Transverse colon (tissue), 4 donors: ENCODE measurements at places on chromosomes 7 and 10. TPM values are rescaled to one million over a fixed set of nuclear protein-coding genes. Genes with fewer than 3 reads are reported as not detected.

- H3K36me3 ChIP-seq: no peaks in the 10 kb centered on the region
- DNase-seq: no peak
- H3K4me3 ChIP-seq: no peak overlapping the region
- no peaks in the 10 kb centered on the region for H3K27me3 ChIP-seq
- H3K27ac ChIP-seq: no peak overlapping the region
Observed at GRCh38 chr7:42123716-42124115, 113.3 kb downstream of the GLI3 start.

DNA sequence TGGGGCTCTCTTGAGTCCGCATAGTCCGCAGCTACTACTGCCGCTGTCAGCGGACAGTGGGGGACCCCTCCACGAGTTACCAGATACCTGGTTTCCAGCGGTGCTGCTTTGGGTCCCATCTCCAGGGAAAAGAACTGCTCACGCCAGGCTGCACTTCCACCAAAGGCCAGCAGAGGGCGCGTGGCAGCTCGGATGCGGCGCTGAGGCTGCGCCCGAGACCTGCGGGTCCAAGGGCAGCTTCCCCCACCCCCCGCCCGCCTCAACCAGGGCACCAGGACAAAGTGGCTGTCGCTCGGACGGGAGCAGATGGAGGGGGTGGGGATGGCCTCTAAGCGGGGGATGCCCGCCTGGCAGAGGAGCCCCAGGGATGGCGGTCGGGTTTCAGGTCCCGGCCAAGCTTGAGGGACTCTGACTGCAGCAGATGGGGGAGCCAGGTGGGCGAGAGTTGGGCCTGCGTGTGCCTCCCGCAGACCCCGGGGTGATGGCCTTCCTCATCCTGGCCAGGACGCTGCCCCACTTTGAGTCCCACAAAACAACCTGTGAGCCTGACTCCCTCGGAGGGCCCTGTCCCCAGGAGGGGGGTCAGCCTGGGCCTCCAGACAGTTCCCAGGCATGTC is 23.8 kb upstream of the ZNF735 start:
- H3K4me3 ChIP-seq: no peak overlapping the region
- H3K27me3 ChIP-seq: peaks cover 15% of the 10 kb centered on the region
- H3K36me3 ChIP-seq: no peaks in the 10 kb centered on the region
- H3K4me1 ChIP-seq: no peaks in the 10 kb centered on the region
- no peak overlapping the region for H3K27ac ChIP-seq

DNA sequence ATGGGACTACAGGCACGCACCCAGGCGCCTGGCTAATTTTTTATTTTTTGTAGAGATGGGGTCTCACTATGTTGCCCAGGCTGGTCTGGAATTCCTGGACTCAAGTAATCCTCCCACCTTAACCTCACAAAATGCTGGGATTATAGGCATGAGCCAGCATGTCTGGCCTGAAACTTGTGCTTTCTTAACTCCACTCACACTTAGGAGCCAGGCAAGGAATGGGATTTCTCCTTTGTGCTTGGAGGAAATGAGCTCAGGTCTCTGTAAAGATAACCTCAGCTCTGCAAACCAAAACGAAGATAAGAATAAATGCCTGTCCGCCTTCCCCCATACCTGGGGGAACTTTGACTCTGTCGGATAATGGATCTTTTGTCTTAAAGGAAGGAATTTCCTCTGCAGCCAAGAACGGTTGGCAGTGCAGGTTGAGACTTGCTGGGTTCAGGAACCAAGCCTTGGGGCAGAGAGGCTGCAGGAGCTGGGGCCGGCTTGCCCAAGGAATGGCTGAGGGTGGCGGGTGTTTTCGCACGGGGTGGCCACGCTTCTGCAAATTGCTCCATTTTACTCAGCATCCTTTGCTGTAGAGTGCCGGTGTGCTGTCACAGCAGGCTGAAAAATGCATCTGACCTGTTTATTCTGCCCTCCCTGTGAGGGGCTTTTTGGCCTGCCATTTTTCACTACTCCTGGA is 174.2 kb downstream of the KIAA1217 start:
- peak; percentile 22 for DNase-seq
- H3K27ac ChIP-seq: peak overlapping the region; percentile 73
- no peak overlapping the region for H3K4me3 ChIP-seq
- H3K36me3 ChIP-seq: no peaks in the 10 kb centered on the region
- peaks cover 19% of the 10 kb centered on the region for H3K4me1 ChIP-seq

- no peaks in the 10 kb centered on the region for H3K4me1 ChIP-seq
- no peak overlapping the region for H3K27ac ChIP-seq
- no peaks in the 10 kb centered on the region for H3K27me3 ChIP-seq
Observed at GRCh38 chr7:91379236-91379635, 115.0 kb downstream of the FZD1 start.

DNA sequence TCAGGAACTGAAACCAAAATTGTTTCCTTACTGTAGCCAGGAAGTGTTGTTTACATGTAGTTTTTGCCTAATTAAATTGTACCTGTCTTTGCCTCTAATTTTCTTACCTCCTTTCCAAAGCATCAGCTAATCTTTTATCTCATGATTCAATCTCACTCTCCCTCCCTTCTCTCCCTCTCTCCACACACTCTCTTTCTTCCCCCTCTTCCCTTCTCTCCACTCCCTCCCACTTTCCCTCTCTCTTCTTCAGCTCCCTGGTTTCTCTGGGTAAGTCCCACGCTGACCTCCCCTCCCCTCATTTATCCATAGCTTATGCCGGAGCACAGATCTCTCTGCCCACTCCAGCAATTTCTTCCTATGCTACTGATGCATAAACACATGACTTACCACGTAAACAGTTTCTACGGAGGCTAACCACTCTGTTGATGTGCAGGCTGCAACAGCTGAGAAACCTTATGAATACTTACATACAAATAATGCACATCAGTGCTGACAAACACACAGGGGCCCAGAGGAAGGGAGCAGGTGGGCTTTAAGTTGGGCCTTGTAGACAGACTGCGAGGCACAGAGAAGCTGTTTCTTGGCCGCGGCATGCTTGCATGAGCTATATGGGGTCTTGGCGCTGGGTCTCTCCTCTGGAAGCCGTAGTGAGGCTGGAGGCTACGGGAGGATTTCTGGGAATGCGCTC is 174.4 kb upstream of the PLXNA4 start:
- no peaks in the 10 kb centered on the region for H3K4me1 ChIP-seq
- DNase-seq: no peak
- no peaks in the 10 kb centered on the region for H3K36me3 ChIP-seq
- H3K27ac ChIP-seq: no peak overlapping the region
- no peak overlapping the region for H3K4me3 ChIP-seq

GRCh38 chr7:106203473-106203872 is 81.3 kb downstream of the NAMPT start:
- H3K4me1 ChIP-seq: no peaks in the 10 kb centered on the region
- H3K27ac ChIP-seq: no peak overlapping the region
- H3K27me3 ChIP-seq: no peaks in the 10 kb centered on the region

- H3K36me3 ChIP-seq: no peaks in the 10 kb centered on the region
- no peaks in the 10 kb centered on the region for H3K27me3 ChIP-seq
- no peak overlapping the region for H3K27ac ChIP-seq
- DNase-seq: no peak
Observed at GRCh38 chr10:112539340-112539739, 92.3 kb downstream of the VTI1A start.

DNA sequence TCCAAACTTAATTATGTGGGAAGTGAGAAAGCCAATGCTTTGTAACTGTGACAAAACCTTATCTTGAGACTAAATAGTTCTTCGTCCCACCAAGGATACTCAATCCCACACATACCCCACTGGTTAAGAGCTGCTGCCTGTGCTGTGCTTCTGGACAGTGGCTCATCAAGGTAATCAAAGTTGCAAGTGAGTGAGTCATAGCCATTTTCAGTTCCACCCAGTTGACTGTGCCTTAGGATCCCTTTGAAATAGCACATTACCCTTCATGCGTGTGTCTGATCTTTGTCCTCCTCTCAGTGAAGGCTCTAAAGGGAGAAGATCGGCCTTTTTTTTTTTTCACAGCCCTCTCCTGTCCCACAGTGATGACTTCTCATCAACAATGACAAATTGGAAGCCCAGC is 706.0 kb upstream of the AUTS2 start:
- DNase-seq: no peak
- no peaks in the 10 kb centered on the region for H3K36me3 ChIP-seq
- no peaks in the 10 kb centered on the region for H3K4me1 ChIP-seq
- no peak overlapping the region for H3K27ac ChIP-seq
- H3K4me3 ChIP-seq: no peak overlapping the region
- no peaks in the 10 kb centered on the region for H3K27me3 ChIP-seq

GRCh38 chr7:155618708-155619633 is 25.5 kb upstream of the RBM33 start:
- H3K36me3 ChIP-seq: no peaks in the 10 kb centered on the region
- peak; percentile 76 for DNase-seq
- peak overlapping the region; percentile 83 for H3K27ac ChIP-seq
- H3K4me3 ChIP-seq: no peak overlapping the region
- H3K4me1 ChIP-seq: peaks cover 13% of the 10 kb centered on the region
- no peaks in the 10 kb centered on the region for H3K27me3 ChIP-seq

GRCh38 chr10:122057841-122058413 is 69.0 kb downstream of the TACC2 start:
- peaks cover 13% of the 10 kb centered on the region for H3K4me1 ChIP-seq
- H3K4me3 ChIP-seq: no peak overlapping the region
- no peak overlapping the region for H3K27ac ChIP-seq

- no peaks in the 10 kb centered on the region for H3K4me1 ChIP-seq
- peaks cover 4% of the 10 kb centered on the region for H3K27me3 ChIP-seq
- no peak overlapping the region for H3K27ac ChIP-seq
- H3K4me3 ChIP-seq: no peak overlapping the region
- DNase-seq: no peak
- H3K36me3 ChIP-seq: no peaks in the 10 kb centered on the region
Observed at GRCh38 chr7:157493776-157494175, 157.0 kb downstream of the DNAJB6 start.

DNA sequence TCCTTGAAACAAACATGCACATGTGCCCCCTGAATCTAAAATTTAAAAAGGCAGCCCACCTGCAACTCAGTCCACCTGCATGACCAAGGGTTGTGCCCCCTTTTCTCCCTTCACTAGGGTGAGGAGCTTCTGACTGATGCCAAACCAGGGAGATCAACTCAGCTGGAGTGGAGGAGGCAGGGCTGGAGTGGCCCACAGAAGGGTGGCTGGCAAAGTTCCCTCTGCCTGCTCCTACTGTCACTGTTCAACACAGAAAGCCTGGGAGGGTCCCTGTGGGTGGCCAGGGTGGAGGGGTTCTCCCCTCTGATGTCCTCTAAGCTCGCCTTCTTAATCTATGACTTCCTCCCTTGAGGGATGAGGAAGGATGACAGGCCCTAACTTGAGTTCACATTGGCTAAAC is 55.7 kb upstream of the ANTXRL start:
- H3K36me3 ChIP-seq: no peaks in the 10 kb centered on the region
- H3K4me1 ChIP-seq: peaks cover 5% of the 10 kb centered on the region
- H3K4me3 ChIP-seq: no peak overlapping the region
- DNase-seq: no peak

DNA sequence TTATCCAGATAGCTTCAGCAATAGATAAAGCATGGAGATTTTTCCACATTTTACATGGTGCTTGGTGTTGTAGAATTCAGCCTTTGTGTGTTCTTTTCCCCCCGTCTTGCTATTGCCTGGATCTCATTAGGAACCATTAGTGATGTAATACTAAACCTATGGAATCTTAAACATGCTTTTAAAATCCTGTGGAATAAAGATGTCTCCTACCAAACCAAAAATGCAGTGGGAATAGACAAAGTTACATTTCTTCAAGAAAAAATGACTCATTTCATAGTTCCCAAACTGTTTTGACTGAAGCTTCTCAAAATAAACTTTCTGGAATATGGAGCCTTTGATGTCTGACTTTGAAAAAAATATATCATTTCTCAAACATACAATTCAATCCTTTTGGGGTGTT is 44.0 kb downstream of the CALD1 start:
- peak overlapping the region; percentile 85 for H3K27ac ChIP-seq
- H3K36me3 ChIP-seq: no peaks in the 10 kb centered on the region
- DNase-seq: no peak
- peaks cover 11% of the 10 kb centered on the region for H3K4me1 ChIP-seq
- no peaks in the 10 kb centered on the region for H3K27me3 ChIP-seq
- H3K4me3 ChIP-seq: no peak overlapping the region

GRCh38 chr10:75191821-75192568 is 18.6 kb upstream of the VDAC2 start:
- peak; percentile 64 for DNase-seq
- H3K27ac ChIP-seq: peak overlapping the region; percentile 82
- no peaks in the 10 kb centered on the region for H3K27me3 ChIP-seq

DNA sequence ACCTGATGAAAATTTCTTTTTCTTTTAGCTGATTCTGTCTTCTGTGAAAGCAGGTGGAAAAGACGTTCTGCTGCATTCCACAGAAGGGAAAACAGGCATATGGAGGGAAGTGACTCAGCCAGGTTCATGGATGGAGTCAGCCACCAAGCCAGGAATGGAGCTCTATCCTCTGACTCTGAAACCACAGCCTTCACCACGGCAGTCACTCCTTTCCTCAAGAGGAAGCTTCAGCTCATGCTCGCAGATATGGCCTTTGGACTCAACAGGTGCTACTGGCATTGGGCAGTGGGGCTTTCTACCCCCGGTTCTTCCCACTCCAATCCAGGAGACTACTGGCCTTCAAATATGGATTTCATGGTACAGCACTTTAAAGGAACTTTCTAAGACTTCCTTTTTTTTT is 11.5 kb upstream of the PLAU start:
- no peaks in the 10 kb centered on the region for H3K4me1 ChIP-seq
- no peak for DNase-seq
- H3K36me3 ChIP-seq: no peaks in the 10 kb centered on the region
- no peak overlapping the region for H3K27ac ChIP-seq

DNA sequence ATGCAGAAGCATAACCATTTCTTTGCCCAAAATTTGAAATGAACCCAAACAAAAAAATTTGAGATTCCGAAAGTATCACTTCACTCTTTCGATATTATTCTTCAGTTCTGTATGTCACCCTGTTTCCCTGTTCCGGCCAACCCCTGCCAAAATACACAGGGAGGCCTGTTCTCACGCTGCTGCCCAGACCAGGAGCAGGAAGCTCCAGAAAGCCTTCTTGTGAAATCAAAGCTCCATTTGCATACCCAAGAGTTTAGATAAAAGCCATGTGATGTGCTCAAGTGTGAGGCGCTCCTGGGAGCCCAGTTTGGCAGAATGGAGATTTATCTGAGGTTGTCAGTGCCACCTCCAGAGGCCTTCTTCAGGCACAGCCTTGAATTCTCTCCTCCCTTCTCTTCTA is 236.2 kb downstream of the FGFR2 start:
- H3K27ac ChIP-seq: no peak overlapping the region
- no peak overlapping the region for H3K4me3 ChIP-seq
- DNase-seq: no peak

- H3K4me1 ChIP-seq: no peaks in the 10 kb centered on the region
- no peak overlapping the region for H3K27ac ChIP-seq
- no peak overlapping the region for H3K4me3 ChIP-seq
- no peak for DNase-seq
- H3K27me3 ChIP-seq: no peaks in the 10 kb centered on the region
- no peaks in the 10 kb centered on the region for H3K36me3 ChIP-seq
Observed at GRCh38 chr7:81198766-81199165, 279.9 kb upstream of the SEMA3C start.

GRCh38 chr10:21732067-21732772 is 198.2 kb downstream of the MLLT10 start:
- peaks cover 10% of the 10 kb centered on the region for H3K4me1 ChIP-seq
- H3K27me3 ChIP-seq: no peaks in the 10 kb centered on the region
- H3K36me3 ChIP-seq: no peaks in the 10 kb centered on the region
- no peak overlapping the region for H3K27ac ChIP-seq

The HOGA1 gene
- not detected for total RNA-seq

The EXOC6 gene
- total RNA-seq: 11.9 TPM

The OR9A2 gene
- total RNA-seq: not detected

The PNLIPRP2 gene
- total RNA-seq: not detected
